ENCODE measurements at places on chromosomes 13 and 19.

- H3K4me1 ChIP-seq = no peaks in the 10 kb centered on the region
- no peak for DNase-seq
- no peak overlapping the region for H3K27ac ChIP-seq
- no peaks in the 10 kb centered on the region for H3K27me3 ChIP-seq
- H3K36me3 ChIP-seq = no peaks in the 10 kb centered on the region
Observed at GRCh38 chr13:48641404-48641803, 12.3 kb upstream of the CYSLTR2 start.

DNA sequence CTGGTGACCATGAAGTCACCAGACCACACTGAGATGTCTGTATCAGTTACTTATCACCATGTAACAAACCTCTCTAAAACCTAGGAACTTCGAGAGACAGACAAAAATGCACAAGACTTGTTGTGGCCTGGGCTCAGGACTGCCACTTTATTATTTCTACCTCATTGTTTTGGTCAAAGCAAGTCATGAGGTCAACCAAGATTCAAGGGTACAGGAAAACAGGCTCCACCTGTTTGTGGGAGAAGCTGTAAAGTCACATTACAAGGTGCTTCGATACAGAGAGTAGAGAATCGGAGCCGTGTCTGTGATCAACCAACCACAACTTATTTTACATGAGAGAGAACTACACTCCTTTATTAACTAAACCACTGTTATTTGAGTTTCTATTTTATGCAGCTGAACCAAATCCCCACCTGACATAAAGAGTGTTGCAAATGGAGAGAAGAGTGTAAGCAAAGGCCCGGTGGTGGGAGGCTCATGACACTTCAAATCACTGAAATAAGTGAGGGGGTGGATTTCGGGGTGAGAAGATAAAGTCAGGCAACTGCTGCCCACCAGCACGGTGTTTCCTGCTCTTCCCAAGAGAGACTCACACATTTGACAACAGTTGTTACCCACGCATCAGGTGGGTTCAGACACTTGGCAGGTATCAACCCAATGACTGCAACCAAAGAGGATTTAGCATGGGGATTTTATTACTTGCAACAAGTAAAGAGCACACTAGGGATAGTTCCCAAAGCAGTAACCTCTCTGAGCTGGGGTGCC lies 39.0 kb upstream of the IGSF23 start:
- H3K36me3 ChIP-seq = no peaks in the 10 kb centered on the region
- no peak overlapping the region for H3K4me3 ChIP-seq
- H3K27me3 ChIP-seq = no peaks in the 10 kb centered on the region

DNA sequence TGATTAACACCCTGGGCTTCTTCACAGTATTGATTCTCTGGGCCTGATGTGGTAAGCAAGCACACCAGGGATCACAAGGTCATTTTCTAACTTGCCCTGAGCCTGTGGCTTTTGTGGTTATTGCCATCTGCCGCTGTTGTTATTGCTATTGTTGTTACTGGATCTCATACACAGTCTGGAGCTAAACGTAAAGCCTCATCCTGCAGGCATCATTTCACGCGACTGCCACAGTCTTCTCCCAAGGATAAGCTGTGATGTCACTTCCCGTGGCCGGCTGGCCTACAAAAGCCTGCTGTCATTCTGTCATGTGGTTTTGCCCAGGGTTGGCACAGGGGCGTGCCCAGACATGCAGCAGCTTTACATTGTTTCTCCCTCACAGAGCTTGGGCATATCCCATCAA lies 154.0 kb upstream of the GPR12 start:
- H3K4me1 ChIP-seq = no peaks in the 10 kb centered on the region
- H3K4me3 ChIP-seq = no peak overlapping the region
- no peaks in the 10 kb centered on the region for H3K27me3 ChIP-seq
- H3K36me3 ChIP-seq = no peaks in the 10 kb centered on the region
- DNase-seq = no peak

GRCh38 chr13:95327190-95327589 lies 25.9 kb upstream of the ABCC4 start:
- H3K27ac ChIP-seq = no peak overlapping the region
- H3K27me3 ChIP-seq = no peaks in the 10 kb centered on the region
- H3K4me3 ChIP-seq = no peak overlapping the region

DNA sequence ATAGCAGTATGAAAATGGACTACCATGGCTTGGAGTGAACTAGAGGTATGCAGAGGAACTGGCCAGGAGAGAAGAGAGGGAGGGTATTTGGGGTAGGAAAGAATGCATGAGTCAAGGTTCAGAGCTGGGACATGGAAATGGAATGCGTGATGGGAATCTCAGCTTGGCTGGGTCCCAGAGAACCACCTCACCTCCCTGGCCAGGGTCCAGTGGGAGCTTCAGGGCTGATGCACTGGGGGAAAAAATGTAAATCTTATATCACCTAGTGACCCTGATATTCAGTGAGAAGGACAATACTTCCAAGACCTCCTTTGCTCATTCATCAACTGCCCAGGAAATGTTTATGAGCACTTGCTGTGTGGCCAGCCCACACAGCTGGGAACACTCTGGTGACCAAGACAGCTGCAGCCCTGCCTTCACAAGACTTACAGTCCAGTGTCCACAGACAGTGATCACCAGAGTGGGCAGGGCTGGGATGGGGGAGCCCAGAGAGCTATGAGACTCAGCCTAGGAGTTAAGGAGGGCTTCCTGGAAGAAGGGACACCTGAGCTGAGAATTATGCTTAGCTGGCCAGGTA lies 12.8 kb downstream of the IGSF23 start:
- H3K4me1 ChIP-seq = peaks cover 3% of the 10 kb centered on the region
- no peak overlapping the region for H3K4me3 ChIP-seq
- peak overlapping the region; percentile 39 for H3K27ac ChIP-seq
- peak; percentile 90 for DNase-seq
